ENCODE measurements at places on chromosomes 7 and 10.

DNA sequence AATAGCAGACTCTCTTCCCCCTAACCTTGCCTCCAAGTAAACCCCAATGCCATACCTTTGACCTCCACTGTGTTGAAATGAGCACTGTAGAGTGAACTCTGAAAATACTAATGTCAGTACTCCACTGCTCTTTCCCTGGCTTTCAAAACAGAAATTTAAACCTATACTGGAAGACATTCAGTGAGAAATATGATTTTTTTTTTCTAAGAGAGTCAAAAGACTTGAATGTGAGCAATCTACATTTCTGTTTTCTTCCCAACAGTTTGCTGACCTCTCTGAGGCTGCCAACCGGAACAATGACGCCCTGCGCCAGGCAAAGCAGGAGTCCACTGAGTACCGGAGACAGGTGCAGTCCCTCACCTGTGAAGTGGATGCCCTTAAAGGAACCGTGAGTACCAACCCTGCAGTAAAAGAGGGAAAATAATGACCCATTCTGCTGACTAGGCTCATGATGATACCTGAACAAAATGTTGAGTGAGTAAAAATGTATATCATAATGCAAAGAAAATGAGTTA, 6.4 kb downstream of the VIM start:
- DNase-seq = no peak

DNA sequence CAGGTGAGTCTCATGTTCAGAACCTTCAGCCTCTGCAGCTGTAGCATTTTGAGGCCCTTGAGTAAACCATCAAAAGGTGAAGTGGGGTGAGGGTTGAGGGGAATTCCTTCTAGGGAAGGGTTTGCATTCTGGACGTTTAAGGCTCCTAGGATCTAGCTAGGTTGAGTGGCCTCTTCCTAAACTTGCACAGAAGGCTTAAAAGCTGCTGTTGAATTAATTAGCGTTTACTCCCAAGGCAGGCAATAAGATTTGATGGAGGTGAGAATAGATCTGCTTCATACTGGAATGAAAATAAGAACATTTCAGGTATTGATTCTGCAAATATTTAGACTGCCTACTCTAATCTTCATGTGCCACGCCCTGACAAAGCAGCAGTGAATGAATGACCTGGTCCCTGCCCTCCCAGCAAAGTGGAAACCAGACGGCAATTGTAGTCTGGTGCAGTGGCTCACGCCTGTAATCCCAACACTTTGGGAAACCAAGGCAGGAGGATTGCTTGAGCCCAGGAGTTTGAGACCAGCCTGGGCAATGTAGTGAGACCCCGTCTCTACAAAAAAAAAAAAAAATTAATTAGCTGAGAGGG, 11.4 kb upstream of the KPNA7 start:
- DNase-seq = no peak

- DNase-seq = no peak
Observed at GRCh38 chr7:17440831-17441230, 142.4 kb downstream of the AHR start.

GRCh38 chr10:124705817-124706461, 38.2 kb downstream of the FAM53B start:
- DNase-seq = no peak

DNA sequence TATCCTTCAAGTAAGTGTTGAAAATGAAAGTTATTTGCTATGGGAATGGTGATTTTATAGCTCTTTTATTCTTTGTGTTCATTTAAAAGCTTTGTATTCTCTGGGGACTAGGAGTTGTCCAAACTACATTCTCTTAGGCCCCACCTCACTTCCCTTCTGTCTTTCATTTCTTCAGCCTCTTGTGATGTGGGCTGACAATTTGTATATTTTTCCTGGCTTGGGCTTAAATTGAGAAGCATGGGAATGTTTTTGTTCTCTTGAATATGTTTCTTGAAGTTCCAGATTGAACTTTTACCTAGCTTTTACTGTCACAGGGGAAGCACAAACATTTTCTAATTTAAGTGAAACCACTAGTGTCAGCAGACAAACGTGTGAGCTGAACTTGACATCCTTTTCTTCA, 27.9 kb downstream of the BBS9 start:
- no peak for DNase-seq

DNA sequence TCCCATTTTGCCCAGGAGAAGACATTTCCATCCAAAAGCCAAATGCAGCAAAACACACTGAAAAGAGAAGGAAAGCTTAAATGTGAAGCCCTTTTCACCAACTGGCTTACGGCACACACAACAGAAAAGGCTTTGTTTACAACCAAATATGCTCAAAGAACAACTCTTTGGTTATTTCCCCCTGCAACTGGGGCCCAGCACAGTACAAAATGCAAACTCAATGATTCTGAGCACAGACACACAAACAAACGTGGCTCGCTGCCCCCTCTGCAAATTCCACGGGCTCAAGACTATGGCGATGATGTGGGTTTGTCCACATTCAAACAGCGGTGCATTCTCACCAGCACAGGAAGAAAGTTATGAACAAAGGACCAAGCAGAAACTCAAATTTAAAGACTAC, 5.3 kb downstream of the CPXM2 start:
- DNase-seq = no peak

- DNase-seq = no peak
Observed at GRCh38 chr7:101465576-101466196, 103.0 kb downstream of the COL26A1 start.

GRCh38 chr7:147535701-147536111, 1054.9 kb upstream of the C7orf33 start:
- DNase-seq = peak; percentile 52

All from EL (cell line).